ENCODE measurements at places on chromosomes 2 and 18.

- DNase-seq, result no peak
These were observed 44.7 kb downstream of the FER1L5 start for GRCh38 chr2:96687266-96687665.

- DNase-seq, result no peak
These were observed 196.6 kb downstream of the PMAIP1 start for GRCh38 chr18:60096428-60096827.

DNA sequence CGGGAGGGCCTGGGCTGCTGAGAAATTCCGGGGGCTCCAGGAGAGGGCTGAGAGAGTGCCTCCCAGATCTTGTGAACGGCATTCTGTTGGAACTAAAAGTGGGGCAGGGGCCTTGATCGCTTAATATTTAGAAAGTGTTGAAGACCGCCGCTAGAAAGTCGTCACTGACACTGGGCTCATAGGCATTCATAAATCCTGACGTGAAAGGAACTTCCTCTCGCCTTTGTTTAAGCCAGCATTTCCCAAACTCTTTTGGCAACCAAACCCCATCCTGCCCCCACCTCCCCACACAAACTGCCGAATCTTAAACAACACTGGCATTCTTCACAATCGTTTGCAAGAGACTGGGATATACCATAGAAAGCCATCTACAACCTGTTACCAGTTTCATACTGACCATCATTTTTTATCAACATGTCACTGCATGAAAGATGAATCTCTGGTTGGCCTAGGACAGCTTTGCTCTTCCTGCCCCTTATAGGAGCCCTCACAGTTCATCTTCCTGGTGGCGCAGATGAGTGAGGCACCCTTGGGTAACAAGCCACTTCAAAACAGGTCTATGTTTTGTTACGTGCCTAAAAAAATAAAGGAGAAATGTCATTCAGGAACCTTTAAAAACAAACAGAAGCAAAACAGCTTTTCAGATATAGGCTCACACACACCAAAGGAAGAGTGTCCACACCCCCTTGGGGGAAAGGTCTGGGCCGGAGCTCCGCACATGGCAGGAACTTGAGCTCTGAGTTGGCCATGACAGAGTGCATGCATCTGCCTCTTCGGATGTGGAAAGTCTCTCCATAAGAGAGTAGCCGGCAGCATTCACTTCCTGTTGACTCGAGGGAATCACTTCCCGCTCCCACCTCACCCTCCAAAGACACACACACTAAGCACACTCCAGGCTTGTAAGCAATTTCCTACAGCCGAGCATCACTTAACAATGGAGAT lies 13.0 kb downstream of the MTERF4 start:
- no peak for DNase-seq

DNA sequence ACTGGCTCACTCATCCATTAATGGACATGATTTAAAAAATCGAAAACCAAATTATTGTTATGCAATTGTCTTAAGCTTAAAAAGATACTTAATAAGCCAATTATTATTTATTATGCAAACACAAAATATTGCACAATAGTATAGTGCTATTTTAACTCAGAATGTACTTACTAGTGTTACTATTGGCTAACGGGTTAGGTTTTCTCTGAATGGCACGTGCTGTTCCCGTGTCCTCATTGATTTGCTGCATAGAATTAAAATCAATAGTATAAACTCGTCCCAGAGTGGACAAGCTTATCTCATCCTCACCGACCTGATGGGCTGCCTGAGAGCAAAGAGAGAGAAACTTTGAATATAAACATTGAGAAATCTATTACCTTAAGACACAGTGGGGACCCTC lies 91.2 kb upstream of the DNER start:
- DNase-seq, result no peak

- DNase-seq, result no peak
These were observed 477.0 kb upstream of the MEIS1 start for GRCh38 chr2:65957886-65958285.

GRCh38 chr2:203875471-203875870 lies 7.9 kb downstream of the CTLA4 start:
- peak; percentile 48 for DNase-seq

DNA sequence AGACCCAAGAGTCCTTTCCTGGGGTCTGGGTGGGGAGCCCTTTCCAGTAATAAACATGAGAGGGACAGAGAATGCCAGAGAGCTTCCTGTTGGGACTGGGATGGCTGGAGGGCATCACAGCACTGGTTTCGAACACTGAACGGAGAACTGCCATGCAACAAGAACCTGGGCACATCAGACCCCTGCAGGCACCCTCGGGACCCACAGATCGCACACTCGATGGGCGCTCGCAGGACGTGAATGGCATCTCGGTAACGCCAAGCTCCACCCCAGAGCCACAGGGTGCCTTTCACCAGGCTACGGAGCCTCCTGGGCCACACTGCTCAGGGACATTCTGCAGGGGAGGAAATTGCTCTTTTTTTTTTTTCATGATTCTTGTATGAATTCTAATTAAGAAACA lies 25.1 kb downstream of the SLC66A2 start:
- no peak for DNase-seq

GRCh38 chr2:205188239-205189138 lies 493.8 kb upstream of the NRP2 start:
- DNase-seq, result no peak
